ENCODE measurements at places on chromosomes 3 and 15. TPM values are rescaled to one million over a fixed set of nuclear protein-coding genes. Genes with fewer than 3 reads are reported as not detected.

SERINC4 gene
- total RNA-seq, result not detected

CCRL2 gene
- total RNA-seq, result 5.6 TPM

SPATA12 gene
- 0.33 TPM for total RNA-seq

PRSS50 gene
- not detected for total RNA-seq

DISP2 gene
- under 0.01 TPM for total RNA-seq

ZNF445 gene
- total RNA-seq, result 8.6 TPM
